ENCODE measurements at places on chromosomes 11 and 22.

- DNase-seq = no peak
These were observed 14.0 kb upstream of the NECTIN1 start for GRCh38 chr11:119743006-119743405.

GRCh38 chr22:43515902-43516301 lies 104.1 kb downstream of the MPPED1 start:
- no peak for DNase-seq

DNA sequence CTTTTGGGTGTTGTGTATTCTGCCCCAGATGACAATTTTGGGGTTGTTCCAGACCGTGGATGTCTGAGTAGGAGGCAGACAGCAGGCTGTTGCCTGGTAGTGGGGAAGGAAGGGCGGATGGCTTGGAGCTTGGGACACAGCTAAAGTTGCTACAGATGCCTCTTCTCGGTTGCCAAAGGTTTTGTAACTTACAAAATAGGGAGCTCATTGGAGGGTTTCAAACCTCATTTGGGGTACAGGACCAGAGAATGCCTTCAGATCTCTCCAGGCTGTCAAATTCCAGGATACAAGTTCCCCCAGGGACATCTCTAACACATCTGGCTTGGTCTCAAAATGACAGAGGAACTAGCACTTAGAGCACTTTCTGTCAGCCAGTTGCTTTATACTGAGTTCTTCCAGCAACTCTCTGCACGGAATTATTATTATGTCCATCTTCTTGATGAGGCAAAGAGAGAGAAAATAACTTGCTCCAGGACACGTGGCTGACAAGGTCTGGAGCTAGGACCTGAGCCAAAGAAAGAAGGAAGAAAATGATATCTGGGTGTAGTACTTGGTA lies 56.0 kb downstream of the SLC1A2 start:
- DNase-seq = no peak

GRCh38 chr11:75820645-75821044 lies 5.6 kb downstream of the UVRAG start:
- DNase-seq = no peak

- DNase-seq = no peak
These were observed 232.0 kb downstream of the NTM start for GRCh38 chr11:131602431-131602830.

- no peak for DNase-seq
These were observed 31.0 kb downstream of the FZD4 start for GRCh38 chr11:86923999-86924766.

GRCh38 chr11:13438291-13438690 lies 24.7 kb downstream of the BTBD10 start:
- no peak for DNase-seq

DNA sequence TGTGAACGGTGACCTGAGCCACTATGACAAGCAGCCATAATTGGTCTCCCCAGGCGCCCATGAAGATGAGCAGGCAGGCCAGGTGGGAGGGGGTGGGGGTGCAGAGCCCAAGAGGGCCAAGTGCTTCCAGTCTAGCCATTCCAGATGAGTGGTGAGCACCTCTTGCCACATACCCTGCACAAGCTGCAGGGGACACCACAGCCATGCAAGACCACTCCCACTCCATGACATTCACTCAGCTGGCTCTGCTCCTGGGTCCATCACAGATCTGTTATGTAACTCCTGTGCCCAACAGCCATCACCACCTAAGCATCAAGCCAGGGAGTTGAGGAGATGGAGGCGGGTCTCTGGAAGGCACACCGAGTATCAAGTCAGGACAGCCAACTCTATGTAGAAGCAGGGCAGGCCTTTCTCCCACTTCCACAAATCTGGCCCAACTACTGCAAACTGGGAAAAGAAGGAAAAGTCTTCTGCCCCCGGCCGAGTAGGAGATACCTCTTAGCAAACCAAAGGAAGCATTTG lies 8.4 kb downstream of the TMEM184B start:
- no peak for DNase-seq

GRCh38 chr22:43600265-43600664 lies 188.5 kb downstream of the MPPED1 start:
- DNase-seq = no peak

DNA sequence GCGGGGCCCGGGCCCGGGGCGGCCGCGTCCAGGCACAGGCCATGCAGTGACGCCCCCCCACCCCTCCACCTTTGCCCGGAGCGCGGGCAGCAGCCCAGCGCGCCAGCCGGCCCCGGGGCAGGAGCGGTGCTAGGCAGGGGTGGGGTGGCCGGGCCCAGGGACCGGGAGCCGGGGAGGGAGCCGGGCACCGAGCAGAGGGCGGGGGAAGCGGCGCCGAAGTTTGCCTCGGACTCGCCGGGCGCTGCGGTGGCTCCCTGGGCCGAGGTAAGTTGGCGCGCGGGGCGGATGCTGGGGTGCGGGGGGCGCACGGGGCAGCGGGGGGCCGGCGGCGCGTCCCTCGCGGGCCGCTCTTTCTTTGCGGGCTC lies 332 bp downstream of the TEAD1 start:
- DNase-seq = no peak

DNA sequence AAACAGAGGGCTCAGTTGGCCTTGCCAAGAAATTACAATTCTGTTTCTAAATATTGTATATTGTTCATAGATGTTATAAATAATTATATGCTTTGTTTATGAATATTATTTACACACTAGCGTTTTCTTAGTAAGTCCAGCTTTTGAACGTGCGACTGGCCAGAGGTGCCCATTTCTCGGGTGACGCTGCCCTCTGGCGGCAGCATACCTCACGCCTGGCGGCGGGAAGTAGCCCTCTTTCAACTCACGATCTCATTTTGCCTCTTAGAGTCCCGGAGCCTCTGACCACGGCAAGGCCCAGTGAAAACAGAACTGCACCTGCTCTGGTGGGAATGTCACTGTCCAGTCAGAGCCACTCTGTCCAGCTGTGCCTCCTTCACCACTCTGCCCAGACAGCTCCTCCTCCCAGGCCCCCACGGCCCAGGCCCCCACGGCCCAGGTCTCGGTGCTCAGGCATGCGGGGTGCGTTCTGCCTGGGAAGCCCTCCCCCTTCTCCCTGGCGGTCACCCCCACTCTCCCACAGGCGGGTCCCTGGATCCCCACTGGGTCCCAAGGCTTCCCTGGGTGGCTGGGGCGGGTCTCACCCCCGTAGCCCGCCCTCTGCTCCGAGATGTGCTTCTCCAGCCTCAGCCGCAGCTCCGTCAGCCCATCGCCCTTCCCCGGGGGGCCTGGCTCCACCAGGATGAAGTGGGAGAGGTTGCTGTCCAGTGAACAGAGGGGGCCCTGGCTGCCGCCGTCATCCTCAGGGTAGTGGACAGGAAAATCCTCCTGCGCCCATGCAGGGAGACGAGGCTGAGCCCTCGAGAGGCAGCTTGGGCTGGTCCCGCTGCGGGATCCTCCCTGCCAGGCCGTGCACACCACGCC lies 19.3 kb downstream of the TSSC4 start:
- DNase-seq = no peak

Data from T-helper 22 cell (primary cell).